Hematopoietic multipotent progenitor cell treated with erythropoietin and hydrocortisone succinate and interleukin-3 and kit ligand, for 17 days (in vitro differentiated cells): ENCODE measurements at places on chromosomes 7 and 10.

GRCh38 chr10:34808801-34809745 is 6.0 kb downstream of the PARD3 start:
- no peak for DNase-seq

GRCh38 chr10:10830293-10830986 is 187.2 kb upstream of the CELF2 start:
- DNase-seq: no peak

DNA sequence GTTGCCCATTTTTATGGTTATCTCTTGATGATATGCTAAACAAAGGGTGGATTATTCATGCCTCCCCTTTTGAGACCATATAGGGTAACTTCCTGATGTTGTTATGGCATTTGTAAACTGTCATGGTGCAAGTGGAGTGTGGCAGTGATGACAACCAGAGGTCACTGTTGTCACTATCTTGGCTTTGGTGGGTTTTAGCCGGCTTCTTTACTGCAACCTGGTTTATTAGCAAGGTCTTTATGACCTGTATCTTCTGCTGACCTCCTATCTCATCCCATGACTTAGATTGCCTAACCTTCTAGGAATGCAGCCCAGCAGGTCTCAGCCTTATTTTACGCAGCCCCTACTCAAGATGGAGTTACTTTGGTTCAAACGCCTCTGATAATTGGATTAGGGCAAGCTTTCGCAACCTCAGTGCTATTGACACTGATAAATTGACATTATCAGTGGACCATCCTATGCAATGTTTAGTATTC is 36.9 kb downstream of the BAG3 start:
- no peak for DNase-seq

DNA sequence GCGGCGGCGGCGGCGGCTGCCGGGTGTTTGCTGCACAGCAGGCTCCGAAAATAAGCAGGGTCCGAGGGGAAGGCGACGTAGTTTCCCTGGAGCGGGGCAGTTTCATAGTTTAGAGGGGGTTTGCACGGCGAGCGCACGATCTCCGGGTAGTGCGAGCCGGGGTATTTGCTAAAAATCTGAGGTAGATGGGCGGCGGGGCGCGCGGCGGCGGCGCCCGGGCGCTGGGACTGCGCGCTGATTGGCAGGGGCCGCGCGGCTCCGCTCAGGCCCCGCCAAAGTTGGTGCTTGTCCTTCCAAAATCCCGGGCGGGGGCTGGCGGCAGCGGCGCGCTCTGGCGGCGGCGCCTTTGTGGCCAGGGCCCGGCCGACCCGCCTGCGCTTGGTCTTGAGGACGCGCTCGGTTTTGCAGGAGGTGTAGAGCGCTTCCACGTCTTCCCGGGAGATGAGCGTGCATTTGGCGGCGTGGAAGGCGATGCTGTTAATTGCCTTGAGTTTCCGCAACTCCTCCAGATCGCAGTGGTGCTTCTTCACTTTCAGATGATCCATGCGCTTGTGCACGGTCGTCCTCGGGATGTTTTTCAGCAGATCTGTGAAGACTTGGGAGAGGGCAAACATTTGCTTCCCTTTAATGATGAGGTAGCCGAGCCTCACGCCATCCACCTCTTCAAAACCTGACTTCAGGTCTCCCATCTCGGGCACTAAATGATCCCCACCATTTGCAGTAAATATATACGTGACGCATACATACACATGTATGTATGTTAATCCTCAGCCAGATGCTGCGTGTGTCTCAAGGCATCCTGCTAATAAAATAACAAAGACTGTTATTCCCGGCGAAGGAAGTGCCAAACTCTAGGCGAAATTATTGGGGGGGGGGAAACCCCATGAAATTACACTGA is 8.1 kb downstream of the SKIDA1 start:
- no peak for DNase-seq

GRCh38 chr7:75628055-75628454 is 110.7 kb downstream of the HIP1 start:
- no peak for DNase-seq
